Stimulated activated CD4-positive, alpha-beta T cell treated with anti-CD3 and anti-CD28 coated beads, Interleukin-4, amount 100 ng/mL, for 24 hours (primary cell): ENCODE measurements at places on chromosomes 16 and 17.
A peak's percentile ranks its signal among the peaks of the same experiment; 100 is the strongest.

- DNase-seq = no peak
Observed at GRCh38 chr17:7367918-7368598, 12.8 kb upstream of the TNK1 start.

DNA sequence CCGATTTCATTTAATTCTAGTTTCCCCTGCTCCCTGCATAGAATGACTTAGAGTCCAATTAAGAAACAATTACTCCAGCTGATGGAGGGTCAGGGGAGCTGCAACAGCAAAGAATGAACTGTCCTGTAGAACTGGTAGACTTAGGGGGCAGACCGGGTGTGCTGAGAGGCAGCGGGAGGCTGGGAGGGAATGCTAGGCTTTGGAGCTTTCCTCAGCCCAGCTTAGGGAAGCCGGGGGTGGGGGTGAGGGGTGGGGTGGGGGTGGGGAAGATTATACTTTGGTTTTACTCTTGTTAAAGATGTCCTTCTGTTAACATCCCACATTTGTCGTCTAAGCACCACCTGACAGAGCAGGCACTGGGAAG, 458.6 kb upstream of the ASIC2 start:
- DNase-seq = no peak

GRCh38 chr16:9049241-9049640, 42.2 kb upstream of the HAPSTR1 start:
- no peak for DNase-seq

- no peak for DNase-seq
Observed at GRCh38 chr17:48754500-48755261, 26.1 kb upstream of the HOXB13 start.

GRCh38 chr17:40553694-40554534, 11.4 kb downstream of the CCR7 start:
- DNase-seq = peak; percentile 17

- DNase-seq = no peak
Observed at GRCh38 chr16:67749436-67750078, 30.4 kb upstream of the GFOD2 start.

- DNase-seq = no peak
Observed at GRCh38 chr17:80183581-80184422, 14.0 kb downstream of the CARD14 start.

DNA sequence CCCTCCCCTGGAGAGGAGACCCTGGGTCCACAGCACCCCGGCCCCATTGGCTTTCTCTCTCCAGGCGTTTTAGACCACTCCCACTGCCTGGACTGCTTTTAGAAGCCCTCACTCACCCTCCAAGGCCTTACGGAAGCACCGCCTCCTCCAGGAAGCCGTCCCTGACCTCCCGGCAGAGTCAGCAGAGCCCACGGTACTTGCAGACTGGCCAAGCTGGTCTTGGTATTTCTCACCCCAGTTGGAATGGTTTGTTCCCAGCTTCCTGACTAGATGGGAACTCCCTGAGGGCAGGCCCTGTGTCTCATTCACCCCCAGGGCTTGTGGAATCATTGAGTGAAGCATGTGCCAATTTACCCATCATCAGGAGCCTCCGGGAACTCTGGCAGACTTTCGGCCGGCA, 9.2 kb downstream of the SCGB1C2 start:
- no peak for DNase-seq
